ENCODE measurements at places on chromosomes 4 and X. TPM values are rescaled to one million over a fixed set of nuclear protein-coding genes. Genes with fewer than 3 reads are reported as not detected.

VEGFD gene
- 8.2 TPM for total RNA-seq

CACNA1F gene
- not detected for total RNA-seq

TMEM35A gene
- total RNA-seq: 0.19 TPM

NHSL2 gene
- total RNA-seq: 13.3 TPM

HTRA3 gene
- total RNA-seq: 58.5 TPM

SMPX gene
- not detected for total RNA-seq

DNA sequence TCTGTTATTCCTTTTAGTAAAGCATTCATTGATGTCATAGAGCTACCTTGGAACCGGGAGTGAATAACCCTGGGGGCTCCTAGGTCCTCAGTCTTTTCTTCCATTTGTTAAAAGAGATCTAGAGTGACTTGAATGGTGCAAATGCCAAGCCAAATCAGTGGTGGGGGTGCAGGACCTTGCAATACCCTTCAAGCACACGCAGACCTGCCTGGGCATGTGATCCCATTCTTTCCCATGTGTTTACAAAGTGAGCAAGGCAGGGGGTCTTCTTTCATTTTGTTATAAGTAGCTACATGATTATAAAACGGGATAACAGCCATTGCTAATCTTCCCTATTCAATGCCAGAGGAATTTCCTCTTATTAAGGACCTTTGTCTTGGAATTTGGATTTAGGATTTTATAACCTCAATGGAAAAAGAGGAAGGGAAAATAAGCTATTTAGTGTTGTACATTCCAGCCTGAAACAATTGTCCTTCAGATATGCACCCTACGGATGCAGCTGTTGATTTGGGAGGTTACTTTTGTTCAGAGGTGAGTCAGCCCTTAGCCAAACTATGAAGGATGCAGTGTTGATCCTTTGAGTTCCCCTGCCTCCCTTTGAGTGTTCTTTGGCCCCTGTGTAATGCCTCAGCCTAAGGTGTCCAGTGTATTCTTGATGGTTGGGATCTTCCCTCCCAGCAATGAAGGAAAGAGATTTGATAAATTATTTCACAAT, 623.8 kb upstream of the HTR2C start:
- DNase-seq: no peak

DNA sequence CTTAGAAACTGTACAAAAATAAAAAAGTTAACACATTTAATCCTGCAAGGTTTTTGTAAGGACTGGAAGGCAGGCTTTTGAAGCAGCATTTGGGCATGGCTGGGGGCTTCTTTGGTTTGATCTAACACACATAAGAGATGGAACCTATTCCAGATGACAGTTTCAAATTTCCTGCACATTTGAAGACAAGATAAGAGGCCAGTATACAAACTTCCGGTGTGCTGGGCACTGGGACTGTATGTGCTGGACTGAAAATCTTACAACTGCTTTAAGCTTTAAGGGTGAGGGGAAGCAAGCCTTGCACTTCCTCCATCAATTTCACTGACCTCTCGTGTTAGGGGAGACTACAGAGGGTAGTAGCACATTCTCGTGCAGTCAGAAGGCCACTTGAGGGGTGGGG, 122.9 kb downstream of the AMMECR1 start:
- no peak for DNase-seq

DNA sequence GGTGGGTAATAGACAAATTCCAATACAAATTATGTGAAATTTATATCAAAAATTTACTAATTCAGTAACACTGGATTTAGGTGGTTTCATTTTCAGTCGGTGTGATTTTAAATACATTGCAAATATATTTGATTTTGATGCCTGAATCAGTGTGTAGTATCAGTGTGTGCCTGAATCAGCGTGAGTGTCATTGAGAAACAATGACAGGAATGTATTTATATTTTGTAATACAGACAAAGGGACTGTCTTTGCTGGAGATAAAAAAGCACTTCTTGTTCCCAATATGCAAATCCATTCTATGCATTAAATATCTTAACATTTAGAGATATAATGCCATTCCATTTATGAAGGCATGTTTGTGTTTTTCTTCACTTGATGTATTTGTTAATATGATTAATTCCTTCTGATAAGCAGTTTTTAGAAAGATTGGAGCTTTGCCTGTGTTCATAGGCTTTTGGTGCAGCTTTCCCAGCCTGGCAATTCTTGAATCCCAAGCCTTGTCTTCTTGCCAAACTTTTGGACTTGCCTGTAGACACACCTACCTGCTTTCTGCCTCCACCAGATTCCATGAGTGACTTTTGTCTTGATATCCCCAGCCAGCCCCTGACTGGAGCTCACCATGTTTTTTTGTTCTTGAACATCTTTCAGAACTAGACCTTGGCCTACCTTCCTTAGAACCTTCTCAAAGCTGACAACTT, 243.8 kb downstream of the ADGRL3 start:
- no peak for DNase-seq

GRCh38 chrX:1416327-1416784, 24.4 kb upstream of the SLC25A6 start:
- peak; percentile 33 for DNase-seq

GRCh38 chr4:100162027-100162685, 28.1 kb downstream of the DDIT4L start:
- no peak for DNase-seq

GRCh38 chr4:114688059-114688458, 89.5 kb downstream of the UGT8 start:
- DNase-seq: no peak

DNA sequence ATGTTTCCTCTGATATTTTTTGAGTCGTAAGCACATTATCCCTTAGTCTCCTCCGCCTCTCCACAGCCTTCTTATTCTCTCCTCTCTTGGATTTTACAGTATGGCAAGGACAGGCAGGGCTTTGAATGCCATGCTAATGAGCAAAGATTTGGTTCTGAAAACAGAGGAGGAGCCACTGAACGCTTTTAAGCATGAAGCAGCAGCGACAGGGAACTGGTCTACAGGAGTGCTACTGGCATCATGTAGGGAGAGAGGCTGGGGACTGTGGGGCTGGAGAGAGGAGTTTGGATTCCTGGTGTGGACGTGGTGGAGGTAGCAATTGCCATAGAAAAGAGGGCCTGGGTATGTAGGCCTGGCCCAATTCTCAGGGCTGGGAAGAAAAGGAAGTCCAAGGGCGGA, 4.6 kb upstream of the CD99L2 start:
- no peak for DNase-seq

GRCh38 chrX:110836982-110837381, 41.4 kb upstream of the CHRDL1 start:
- DNase-seq: no peak

GRCh38 chr4:150010525-150011126, 67.6 kb upstream of the DCLK2 start:
- DNase-seq: no peak

DNA sequence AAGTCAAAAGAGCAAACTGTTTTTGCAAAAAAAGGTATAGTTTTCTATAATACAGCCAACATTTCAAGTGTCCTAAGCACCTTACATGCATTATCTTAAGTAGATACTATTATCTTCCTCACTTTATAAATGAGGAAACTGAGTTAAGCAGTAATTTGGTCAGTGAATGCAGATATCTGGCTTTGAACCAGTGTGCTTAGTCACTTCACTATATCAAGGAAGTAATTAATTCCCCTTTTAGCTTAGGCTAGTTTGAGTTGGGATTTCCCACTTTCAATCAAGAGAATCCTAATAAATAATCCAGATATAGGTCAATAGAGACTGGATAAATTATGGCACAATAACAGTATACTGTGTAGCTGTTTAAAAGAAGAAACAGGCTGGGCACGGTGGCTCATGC, 14.8 kb downstream of the SPINK2 start:
- no peak for DNase-seq

GRCh38 chrX:109890300-109890699, 112.6 kb upstream of the TMEM164 start:
- DNase-seq: no peak

DNA sequence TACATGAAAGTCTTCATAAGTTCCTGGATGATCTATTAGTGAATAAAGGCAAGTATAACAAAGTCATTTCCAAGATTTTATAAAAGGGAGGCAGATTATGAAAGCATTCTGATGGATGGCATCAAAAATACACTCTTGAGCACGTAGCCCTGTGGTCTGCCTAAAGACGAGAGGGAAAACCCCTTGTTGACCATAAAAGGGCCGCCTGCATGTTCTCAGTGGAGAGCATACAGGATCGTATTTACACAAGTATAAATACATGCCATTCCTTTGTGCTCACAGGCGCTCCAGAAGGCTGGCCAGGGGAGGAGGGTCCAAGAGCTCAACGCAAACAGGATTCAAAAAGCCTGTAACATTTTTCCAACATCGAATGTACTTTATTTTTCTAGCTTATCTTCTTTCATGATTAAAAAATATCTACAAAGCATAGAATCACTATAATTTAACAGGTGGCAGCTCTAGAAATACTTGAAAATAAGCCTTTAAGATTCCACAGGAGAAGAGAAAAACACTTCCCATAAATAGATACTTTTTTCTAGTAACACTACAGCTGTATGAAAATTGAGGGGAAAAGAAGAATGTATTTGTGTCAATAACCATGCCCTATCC, 29.6 kb downstream of the PDGFC start:
- no peak for DNase-seq

DNA sequence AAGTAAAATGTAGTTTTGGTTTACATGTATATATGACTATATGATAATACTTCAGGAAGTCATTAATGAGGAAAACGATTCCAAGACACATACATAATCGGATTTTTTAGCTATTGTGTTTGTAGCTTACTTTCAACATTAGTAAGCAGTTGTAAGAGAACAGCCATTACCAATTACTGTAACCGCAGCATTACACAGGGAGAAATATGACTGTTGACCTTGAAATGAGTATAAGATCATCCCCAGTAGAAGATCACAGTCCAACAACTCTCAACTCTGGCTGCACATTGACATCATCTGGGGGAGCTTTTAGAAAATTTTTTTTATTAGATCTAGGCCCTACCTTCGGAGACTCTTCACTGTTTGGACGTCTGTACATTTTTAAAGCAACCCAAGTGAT, 762.0 kb upstream of the MAGEB2 start:
- DNase-seq: no peak

DNA sequence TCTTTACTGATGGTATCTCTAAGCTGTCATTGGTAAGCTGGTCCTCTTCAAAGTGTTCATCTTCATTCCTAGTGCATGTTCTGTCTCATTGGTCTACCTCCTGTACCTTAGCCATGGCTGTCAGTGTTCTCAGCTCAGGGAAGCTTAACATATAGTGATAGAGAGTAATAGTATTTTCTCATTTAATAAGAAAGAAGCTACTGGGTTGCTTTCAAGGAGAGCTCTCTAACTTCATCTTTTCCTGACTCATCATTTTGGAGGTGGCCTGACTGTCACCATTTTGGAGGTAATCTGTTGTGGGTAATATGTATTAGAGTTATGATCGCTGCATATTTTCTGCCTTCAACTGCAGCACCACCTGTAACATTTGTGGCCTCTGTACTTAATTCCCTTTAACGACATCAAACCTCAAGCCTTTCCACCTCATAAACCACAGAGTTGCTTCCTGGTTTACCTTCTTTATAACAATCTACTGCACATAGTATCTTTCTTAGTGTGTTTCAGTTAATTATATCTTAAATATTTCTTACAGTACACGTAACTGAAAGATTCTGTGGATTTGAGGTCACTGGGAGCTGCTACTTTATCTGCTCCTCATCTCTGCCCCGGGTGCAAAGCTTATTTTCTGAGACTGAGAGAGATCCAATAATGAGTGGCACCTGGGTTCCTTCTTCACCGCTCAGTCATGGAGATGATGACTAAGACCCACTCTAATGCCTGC, 474.0 kb upstream of the TECRL start:
- no peak for DNase-seq

DNA sequence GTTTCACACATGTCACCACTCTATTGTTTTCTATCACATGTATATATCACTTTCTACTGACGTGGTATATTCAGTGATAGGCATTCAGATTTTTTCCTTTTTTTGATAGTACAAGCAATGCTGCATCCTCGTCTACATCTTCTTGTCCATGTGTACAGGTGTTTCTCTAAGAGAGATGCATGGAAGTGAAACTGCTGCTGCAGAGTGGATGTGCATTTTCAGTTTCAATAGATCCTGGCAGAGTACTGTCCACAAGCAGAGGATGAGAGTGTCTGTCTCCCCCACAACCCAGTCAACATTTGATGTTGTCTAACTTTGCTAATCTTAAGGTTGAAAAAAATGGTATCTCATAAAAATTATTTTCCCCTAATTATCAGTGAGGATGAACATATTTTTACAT, 194.0 kb upstream of the CASK start:
- no peak for DNase-seq

DNA sequence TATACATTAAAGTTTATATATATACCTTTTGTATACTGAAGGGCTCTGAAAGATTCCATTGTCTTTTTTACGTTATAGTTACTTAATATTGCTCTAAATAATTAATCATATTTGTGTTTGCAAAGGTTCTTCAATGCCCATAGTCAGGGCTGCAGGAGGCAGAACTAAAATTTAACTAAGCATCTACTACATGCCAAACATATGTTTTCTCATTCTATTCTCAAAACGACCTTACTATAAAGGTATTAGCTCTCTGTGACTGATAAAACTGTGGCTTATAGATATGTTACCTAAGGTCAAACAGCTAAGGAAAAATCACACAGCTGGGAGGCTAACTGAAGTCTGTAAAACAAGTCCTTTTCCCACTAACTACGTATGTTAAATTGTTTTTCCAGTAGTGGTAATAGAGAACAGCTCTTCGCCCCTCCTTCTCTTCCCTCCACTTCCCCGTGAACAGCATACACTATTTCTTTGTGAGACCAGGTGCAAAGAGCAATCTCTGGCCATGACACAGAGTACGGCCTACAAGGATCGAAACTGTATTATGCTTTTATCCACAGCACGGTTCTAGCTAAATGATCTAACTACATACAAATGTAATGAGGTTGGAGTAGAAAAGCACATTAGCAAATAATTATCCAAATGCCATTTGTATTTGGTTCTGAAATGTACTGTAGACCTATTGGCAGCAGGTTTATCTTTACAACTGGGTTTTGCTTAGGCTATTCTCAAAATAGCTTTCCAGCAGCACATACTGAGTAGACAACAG, 1.7 kb downstream of the CNOT6L start:
- DNase-seq: no peak

- DNase-seq: no peak
These were observed 531.9 kb downstream of the PCDH18 start for GRCh38 chr4:137000432-137000831.

DNA sequence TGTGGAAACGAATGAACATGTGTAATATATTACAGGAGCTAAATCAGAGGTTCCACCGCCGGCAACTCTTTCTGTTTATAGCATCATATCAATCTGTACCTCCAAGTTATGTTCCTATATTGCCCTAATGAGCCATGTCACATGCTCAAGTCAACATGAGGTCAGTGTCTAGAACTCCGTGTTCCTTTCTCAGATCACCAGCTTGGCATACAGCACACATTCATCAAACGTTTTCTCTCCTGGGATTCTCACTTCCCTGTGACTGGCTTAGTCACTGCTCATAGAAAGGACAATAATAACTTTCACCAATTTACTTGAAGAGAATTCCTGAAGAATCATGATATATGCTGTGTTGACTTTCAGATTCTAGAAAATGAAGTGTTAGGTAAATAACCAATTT, 532.0 kb upstream of the SPANXN1 start:
- DNase-seq: no peak

GRCh38 chrX:9835585-9836210, 49.5 kb downstream of the SHROOM2 start:
- no peak for DNase-seq

- DNase-seq: no peak
These were observed 26.4 kb downstream of the MTMR1 start for GRCh38 chrX:150719621-150720020.

- DNase-seq: no peak
These were observed 157.7 kb downstream of the SPANXN1 start for GRCh38 chrX:145405012-145405411.

- no peak for DNase-seq
These were observed 341.8 kb upstream of the GALNT7 start for GRCh38 chr4:172826861-172827260.
